Activated CD8-positive, alpha-beta T cell treated with anti-CD3 and anti-CD28 coated beads for 36 hours (primary cell): ENCODE measurements at places on chromosomes 13 and 19.

DNA sequence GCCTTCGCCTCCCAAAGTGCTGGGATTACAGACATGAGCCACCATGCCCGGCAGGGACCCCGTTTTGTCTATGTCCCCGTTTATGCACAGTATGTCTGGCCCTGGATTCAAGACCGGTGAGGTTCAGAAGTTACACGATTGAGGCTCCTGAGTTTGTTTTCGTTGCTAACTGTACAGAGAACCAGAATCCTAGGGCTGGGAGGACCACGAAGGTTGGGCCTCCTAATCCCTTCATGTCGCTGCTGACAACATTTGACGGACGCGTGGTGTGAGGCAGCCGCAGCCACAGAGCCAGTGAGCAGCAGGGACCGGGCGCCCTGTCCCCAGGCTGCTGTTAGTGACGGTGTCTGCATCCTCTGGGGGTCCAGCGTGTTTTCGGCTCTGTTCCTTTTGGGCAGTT lies 91.4 kb downstream of the ATP11A start:
- no peak for DNase-seq

DNA sequence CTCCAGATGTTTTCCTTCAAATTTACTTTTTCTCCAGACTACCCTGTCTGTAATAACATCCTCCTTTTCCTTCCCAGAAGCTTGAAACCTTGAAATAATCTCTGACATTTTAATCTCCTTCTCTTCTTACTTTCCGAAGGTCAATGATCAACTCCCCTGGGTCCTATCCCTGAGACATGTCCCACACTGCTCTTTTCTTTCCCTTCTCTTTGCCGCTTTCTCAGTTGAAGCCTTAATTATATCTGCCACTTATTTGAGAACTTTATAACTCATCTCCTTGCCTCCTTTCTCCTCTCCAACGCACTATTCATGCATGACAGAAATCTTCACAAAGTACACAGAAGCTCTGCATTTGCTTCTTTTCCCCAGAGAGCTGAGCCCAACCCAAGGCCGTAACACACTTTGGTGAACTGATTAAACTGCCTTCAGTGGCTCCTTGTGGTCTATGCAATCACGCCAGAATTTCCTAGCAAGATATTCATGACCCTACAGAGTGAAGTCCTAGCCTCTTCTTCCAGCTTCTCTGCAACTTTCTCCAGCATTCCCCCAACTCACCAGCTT lies 9.2 kb upstream of the WASF3 start:
- DNase-seq: no peak

DNA sequence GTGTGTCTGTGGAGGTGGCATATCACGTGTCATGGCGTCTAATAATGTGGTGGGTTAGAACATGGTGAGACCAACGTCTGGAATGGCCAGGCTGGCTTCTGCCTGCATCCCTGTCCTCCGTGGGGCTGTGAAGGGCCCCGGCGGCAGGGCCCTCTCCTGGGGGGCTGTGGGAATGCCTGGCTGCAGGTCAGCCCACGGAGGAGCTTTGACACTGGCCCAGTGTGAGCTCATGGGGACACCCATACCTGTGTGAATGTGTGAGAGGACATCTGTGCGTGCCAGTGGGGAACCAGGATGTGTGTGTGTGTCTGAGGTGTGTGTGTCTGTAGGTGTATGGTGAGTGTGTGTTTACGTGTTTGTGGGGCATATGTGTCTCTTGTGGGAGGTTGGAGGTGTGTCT lies 300.1 kb downstream of the TEX29 start:
- no peak for DNase-seq

DNA sequence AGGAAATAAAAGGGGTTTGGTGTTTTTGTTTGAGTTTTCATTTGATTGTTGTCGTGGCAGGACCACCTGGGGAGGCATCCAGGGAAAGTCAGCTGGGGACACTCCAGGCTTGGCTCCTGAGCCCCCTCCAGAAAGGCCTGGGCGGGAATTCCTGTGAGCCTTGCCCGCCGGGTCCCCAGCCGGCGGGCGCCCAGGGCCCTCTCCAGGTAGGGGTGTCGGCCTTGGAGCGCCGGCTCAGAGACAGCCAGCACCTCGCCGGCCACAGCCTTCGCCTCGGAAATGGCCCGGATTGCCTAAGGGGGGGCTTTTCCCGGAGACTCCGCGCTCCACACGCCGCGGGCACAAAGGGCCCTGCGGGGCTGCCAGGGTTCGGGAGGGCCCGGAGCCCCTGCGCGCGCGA lies 125.0 kb downstream of the TNFRSF19 start:
- no peak for DNase-seq

GRCh38 chr19:772730-773436 lies 22.0 kb downstream of the MISP start:
- no peak for DNase-seq
